ENCODE measurements at places on chromosomes 1 and 21.

DNA sequence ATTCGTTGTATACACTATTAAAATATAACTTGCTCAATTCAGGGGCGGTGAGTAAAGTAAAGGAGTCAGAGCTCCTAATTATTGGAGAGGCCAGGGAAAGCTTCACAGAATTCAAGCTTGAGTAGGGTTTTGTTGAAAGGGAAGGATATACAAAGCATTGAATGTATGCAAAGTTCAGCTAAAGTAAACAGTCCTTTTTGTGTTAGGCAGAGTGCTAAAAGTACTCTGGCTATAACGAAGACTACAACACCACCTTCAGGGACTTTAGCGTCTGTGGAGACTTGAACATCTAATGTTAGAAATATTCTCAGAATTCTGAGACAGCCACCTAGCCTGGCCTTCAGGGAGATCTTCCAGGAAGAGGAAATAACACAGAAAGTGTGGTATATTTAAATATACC is 1.1 kb downstream of the FALEC start:
- DNase-seq, result no peak

- DNase-seq, result no peak
Measured at GRCh38 chr21:34771512-34772028, 102.8 kb downstream of the CLIC6 start.

GRCh38 chr1:244347942-244348341 is 103.8 kb downstream of the ADSS2 start:
- DNase-seq, result no peak

- no peak for DNase-seq
Measured at GRCh38 chr1:173478094-173478674, 1.0 kb downstream of the PRDX6 start.

GRCh38 chr1:184021728-184022127 is 15.8 kb downstream of the COLGALT2 start:
- no peak for DNase-seq

DNA sequence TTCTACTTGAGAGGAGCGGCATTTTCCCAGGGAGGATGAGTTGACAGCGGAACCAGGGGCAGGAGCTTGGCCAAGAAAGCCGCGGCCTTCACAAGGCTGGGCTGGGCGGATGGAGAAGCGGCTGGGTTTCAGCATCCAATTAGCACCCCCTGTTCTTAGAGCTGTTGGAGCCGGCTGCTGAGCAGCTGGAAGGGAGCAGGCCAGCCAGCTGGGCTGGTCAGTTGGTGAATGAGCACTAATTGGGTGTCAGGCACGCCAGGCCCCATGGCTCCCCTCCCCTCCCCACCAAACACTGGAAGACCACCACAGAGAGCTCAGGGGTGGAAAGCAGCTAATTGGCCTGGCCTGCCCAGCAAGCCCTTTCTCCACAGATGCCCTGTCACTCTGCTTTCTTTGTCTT is 245.6 kb downstream of the RRAGC start:
- DNase-seq, result no peak

- no peak for DNase-seq
Measured at GRCh38 chr1:8818325-8818775, 910 bp upstream of the RERE start.

GRCh38 chr1:200887036-200887435 is 7.7 kb upstream of the INAVA start:
- DNase-seq, result no peak

DNA sequence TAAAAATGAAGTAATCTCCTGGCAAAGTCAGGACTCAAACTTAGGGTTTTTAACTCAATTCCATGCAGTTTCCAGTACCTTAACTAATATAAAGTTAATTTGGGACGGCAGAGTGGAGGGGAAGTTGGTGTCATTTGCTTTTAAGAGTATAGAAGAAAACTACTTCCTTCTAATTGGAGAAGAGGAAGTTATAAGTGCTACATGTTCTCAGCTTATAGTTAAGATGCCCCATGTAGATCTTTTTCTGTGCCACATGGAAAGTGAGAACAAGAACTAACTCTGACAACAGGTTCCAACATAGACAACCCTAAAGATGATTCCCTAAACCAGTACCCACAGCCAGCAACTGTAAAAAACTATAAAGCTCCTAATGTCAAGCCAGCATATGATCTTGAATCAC is 11.5 kb downstream of the RRAGC start:
- no peak for DNase-seq

- no peak for DNase-seq
Measured at GRCh38 chr1:224059897-224060427, 53.9 kb upstream of the FBXO28 start.

DNA sequence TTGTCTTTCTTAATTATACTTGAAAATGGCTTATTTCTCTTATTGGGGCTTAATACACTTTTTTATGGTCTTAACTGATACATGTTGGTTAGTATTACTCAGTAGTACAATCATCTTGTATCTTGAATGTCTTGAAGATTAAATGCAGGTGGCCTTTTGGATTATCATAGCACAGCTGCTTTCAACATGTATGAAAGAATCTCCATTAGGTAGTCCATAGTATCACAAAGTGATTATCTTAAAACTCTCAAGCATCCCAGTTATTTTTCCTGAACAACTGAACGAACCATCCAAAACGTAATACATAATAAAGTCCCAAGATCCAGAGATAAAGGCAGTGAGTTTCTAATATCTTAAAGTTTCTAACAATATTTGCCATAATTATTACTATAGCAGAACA is 51.7 kb upstream of the MYOCOS start:
- DNase-seq, result no peak

GRCh38 chr21:41945982-41946381 is 7.8 kb downstream of the C2CD2 start:
- DNase-seq, result no peak

DNA sequence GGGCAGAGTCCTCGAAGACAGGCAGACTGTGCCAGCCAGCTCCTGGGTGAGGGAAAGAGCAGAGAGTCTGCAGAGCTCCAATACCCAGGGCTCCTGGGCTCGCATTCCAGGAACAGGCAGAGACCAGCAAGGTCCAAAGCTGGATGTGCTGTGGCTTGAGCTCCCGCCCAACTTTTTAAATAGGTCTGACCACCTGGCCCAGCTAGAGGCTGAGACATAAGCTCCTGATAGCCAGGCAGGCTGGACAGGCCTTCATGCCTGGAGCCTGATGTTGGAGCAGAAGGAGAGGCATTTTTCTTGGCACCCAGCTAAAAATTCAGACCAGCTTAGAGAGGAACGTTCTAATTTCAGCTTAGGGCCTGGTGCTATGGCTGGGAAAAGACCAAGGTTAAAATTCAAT is 178.4 kb upstream of the TMEM51 start:
- DNase-seq, result no peak

DNA sequence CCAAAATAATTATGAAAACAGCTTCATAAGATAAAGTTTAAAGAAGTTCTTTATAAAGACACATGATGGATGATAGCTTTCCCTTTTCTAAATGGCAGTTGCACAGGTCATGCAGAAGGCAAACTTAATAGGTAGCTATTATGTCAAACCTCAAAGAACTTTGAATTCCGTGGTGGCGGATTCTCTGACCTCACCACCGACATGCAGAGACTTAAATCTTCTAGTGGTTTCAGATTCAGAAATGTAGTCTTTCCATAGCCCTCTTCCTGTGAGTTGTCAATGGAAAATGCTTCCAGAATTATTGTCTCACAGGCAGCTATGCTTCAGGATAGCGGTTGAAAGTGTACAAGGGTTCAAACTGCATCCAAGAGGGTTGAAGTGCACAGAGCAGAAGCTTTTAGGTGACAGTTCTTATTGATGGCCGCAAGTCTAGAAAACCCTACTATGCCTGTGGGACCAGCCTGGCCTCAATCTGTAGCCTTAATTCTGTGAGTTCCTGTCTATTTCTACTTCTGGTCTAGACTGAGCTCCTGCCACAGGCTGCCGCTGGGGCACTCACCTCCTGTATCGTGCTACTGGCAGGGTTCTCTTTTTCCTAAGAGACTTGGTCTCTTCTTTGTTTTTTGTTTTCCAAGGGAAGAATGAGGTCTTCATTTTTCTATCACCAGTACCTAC is 117.0 kb upstream of the ERRFI1 start:
- no peak for DNase-seq

DNA sequence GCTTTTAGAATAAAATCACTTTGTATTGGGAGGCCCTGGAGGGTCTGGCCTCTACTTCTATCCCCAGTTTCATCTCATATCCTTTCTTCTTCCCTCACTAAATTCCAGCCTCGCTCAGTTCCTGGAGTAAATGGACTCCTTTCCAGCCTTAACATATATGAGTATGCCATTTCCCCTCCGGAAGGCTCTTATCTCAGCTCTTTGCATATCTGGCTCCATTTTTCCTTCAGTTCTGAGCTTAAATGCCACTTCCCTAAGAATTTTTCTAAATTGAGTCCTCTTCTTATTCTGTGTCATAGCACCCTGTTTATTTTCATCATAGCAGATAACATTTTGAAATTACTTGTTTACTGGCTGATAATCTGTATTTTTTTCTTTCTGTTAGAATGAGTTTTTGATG is 20.2 kb upstream of the DUSP10 start:
- DNase-seq, result no peak

DNA sequence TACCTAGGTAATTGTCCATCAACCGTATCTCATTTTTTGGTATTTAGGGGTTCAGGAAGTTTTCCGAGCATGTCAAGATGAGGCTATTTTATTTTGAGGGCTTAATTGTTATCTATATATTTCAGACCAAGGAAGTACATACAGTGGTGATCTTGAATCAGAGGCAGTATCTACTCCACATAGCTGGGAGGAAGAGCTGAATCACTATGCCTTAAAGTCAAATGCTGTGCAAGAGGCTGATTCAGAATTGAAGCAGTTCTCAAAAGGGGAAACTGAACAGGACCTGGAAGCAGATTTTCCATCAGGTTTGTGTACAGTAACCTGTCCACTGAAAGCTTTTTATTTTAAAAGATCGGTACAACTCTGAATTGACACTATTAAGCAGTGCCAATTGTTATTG is 130.2 kb downstream of the ZMYM4 start:
- no peak for DNase-seq

DNA sequence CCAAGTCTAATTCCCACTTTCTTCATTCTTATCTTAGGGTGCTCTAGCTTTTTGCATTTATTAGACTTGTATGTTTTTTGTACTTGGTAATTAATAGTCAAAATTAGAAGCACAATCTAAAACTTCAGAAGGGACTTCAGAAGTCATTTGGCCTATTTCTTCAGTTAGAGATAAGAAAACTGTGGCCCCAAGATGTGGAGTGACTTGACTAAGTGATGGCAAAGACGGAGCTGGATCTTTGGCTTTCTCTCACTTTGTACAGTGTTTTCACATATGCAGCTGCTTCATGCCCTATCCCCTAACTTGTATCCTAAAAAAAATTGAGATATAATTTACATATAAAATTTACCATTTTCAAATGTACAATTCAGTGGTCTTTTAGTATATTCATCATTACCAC is 21.7 kb downstream of the EPB41 start:
- DNase-seq, result no peak

- DNase-seq, result no peak
Measured at GRCh38 chr1:78831731-78832360, 174.7 kb downstream of the ADGRL4 start.

GRCh38 chr1:226185141-226186036 is 1.2 kb downstream of the ACBD3 start:
- DNase-seq, result no peak

DNA sequence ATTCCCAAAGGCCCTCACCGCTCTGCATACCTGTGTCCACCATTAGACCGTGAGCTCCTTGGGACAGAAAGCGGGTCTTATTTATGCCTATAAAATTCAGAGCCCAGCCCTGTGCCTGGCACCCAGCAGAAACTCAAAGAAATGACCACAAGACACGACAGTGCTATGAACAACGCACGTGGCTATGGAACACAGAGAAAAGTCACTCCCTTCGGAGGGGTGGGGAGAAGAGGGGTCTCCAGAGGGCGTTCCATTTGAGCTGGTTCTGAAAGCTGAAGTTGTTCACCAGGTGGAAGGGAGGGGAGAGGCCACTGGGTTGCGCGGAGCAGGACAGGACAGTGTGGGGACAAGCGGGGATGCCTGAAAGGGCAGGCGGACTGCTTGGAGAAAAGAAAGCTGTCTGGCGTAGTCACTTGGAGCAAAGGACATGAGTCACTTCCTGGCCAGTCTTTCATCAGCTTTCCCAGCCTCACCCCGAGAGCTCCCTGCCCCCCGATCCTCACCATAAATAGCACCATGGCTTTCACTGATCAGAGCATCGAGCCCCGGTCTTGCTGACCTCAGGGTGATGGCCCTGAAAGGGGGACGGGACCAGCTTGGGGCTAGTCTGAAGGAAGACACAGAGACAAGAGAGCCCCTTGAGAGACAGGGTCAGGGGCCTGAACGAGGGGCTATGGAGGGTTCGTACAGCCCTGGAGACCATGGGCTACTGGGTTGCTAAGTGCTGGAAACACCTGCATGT is 28.5 kb downstream of the ECE1 start:
- no peak for DNase-seq

DNA sequence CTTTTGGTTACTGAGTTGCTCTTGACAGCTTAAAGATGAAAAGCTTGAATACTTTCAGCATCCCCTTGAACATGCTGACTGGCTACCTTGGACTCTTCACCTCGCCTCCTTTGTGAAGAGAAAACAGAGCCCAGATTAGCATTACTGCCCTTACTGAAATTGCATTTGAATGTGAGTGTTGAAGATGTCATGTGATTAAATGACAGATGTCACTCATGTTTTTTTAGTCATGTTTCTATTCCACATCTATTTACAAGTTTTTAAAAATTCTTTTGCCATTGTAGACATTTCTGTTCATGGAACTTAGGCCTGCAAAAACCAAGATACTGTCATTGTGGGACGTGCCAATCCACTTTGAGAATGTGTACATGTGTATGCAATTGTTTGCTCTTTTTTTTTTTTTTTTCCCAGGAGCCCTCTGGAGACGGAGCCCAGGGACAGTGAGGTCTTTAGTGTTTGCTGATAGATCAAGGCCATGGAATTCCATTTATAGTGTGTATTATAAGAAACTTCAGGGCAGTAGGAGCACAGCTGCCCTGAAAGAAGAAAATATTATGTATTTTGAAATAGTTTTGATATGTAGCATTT is 25.7 kb upstream of the IVNS1ABP start:
- DNase-seq, result no peak

DNA sequence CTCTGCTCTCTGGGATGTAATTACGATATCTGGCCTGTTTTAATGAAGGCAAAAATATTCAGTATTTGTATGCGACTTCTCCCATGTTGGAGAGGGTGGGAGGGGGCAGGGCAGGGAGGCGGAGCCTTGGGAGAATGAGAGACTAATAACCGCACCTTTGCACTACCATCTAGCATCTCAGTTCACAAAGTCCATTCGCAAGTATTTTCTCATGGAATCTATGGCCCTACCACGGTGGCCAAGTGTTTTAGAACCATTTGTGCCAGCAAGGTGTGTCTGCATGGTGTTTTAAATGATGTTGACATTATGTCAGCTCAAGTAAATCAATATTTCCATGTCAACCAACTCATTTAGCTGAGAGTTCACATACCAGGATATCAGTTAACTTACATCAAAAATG is 14.3 kb upstream of the BLACAT1 start:
- no peak for DNase-seq

- DNase-seq, result no peak
Measured at GRCh38 chr1:99980928-99981327, 11.1 kb downstream of the SLC35A3 start.

- no peak for DNase-seq
Measured at GRCh38 chr1:189463166-189463565, 1014.5 kb downstream of the BRINP3 start.

GRCh38 chr1:157176591-157177121 is 38.5 kb upstream of the ETV3 start:
- DNase-seq, result no peak

GRCh38 chr1:32741413-32742198 is 39.0 kb upstream of the SYNC start:
- no peak for DNase-seq

- no peak for DNase-seq
Measured at GRCh38 chr21:27761623-27762022, 794.7 kb upstream of the ADAMTS5 start.

GRCh38 chr1:39301606-39302005 is 97.1 kb downstream of the MACF1 start:
- no peak for DNase-seq

Data from stimulated activated CD4-positive, alpha-beta T cell treated with anti-CD3 and anti-CD28 coated beads, Interleukin-15, amount 100 ng/mL, for 1 hour (primary cell).